Mammary microvascular endothelial cell (primary cell): ENCODE measurements at places on chromosomes 12 and 14. TPM values are rescaled to one million over a fixed set of nuclear protein-coding genes. Genes with fewer than 3 reads are reported as not detected.

C12orf50 gene
- total RNA-seq, result not detected in 2 replicates

DCD gene
- not detected in 2 replicates for total RNA-seq

BDKRB1 gene
- 0.15 TPM in 1 of 2 replicates, not detected in the other for total RNA-seq

SDSL gene
- 6.3 and 7.7 TPM in 2 replicates for total RNA-seq

CTDSP2 gene
- total RNA-seq, result 85.4 and 86.8 TPM in 2 replicates
